ENCODE measurements at places on chromosomes 7 and 10.

- no peak for DNase-seq
Observed at GRCh38 chr7:44263326-44264082, 61.9 kb downstream of the CAMK2B start.

DNA sequence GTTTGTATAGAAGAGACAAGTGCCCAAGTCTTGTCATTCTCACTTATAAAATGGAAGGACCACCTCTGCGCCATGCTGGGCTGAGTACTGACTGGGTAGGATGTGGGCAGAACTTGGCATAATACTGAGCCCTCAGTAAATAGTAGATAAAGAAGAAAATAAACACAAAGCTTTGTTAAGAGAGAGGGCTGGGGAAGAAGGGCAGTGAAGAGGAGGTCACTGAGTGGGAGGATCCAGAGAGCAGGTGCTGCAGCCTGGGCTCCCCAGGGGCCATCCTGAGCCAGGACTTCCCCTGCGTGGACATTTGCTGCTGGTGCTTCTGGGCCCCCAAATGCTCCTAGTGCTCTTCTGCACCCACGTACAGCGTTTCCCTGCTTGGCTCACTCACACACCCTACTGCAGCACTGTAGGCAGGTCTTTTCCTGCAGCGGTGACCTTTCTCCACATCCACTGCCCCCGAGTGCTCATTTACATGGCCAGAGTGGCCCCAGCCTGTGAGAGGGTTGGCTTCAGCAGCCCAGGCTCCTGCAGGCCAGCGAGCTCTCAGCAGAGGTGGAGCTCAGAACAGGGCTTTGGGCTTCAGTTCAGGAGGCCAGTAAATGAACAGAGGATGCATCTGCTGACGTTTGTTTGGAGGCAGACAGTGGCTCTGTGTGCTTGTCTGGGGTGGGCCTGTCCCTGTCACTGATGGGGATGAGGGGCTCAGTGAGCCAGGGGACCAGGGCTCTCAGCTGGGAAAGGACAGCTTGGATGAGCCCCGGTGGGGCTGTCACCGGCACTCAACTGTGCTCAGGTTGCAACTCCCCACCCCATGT, 164.6 kb downstream of the ADARB2 start:
- DNase-seq = no peak

GRCh38 chr10:51273574-51273973, 199.3 kb downstream of the PRKG1 start:
- no peak for DNase-seq

GRCh38 chr10:6713716-6714115, 133.6 kb upstream of the PRKCQ start:
- no peak for DNase-seq

DNA sequence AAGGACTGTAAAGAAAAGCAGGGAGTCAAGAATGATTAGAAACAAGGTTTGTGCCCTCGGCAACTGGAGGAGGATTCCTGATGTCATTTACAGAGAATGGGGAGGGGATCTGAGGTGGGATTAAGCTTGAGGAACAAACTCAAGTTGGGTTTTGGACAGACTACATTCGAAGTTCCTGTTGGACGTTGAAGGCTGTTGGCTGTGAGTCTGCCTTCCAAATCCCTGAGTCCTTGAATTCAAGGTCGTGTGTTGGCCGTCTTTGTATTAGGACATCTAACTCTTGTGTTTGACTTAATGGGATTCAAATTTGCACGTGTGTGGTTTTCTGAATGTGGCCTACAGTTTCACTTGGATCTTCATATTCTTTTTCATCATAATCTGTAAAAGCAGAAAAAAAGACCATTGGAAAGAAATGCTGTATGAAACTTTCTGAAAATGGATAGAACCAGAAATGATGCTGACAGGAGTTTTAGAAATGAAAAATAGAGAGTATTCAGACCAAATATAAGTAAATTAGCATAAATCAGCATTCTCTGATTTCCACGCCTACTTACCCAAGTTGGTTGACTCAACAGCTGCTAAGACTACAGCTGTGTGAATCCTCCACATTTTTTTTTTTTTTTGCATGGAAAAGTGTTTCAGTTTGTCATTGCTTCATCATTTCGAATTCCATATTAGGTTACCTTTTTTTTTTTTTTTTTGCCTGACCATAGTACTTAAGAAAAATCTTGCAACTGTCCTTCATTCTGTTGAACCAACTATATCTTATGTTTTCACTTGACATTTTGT, 94.8 kb downstream of the KIAA1217 start:
- no peak for DNase-seq

- no peak for DNase-seq
Observed at GRCh38 chr10:122089311-122090017, 100.5 kb downstream of the TACC2 start.

GRCh38 chr7:41058986-41059741, 643.7 kb downstream of the INHBA start:
- DNase-seq = no peak

DNA sequence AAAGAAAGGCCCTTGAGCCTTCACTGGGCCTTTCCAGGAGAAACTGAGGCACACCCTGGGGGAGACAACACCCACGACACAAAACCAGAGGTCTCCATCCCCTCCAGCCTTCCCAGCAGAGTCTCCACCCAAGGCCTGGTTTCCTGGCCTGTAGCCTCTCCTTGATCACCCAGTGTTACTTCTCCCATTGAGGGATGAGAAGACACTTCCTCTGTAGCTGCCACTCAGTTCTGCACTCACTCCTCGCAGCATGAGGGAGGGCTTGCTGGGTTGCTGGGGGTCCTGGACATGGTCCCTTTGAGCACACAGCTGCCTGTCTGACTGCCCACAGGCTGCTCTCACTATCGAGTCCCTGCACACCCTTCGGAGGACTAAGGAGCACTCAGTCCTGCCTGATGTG, 438.1 kb upstream of the FOXK1 start:
- DNase-seq = no peak

GRCh38 chr10:994836-995558, 6.8 kb downstream of the GTPBP4 start:
- no peak for DNase-seq

GRCh38 chr7:109873296-109873695, 1217.6 kb upstream of the LRRN3 start:
- DNase-seq = no peak

- no peak for DNase-seq
Observed at GRCh38 chr7:92517631-92518030, 10.7 kb downstream of the PEX1 start.

DNA sequence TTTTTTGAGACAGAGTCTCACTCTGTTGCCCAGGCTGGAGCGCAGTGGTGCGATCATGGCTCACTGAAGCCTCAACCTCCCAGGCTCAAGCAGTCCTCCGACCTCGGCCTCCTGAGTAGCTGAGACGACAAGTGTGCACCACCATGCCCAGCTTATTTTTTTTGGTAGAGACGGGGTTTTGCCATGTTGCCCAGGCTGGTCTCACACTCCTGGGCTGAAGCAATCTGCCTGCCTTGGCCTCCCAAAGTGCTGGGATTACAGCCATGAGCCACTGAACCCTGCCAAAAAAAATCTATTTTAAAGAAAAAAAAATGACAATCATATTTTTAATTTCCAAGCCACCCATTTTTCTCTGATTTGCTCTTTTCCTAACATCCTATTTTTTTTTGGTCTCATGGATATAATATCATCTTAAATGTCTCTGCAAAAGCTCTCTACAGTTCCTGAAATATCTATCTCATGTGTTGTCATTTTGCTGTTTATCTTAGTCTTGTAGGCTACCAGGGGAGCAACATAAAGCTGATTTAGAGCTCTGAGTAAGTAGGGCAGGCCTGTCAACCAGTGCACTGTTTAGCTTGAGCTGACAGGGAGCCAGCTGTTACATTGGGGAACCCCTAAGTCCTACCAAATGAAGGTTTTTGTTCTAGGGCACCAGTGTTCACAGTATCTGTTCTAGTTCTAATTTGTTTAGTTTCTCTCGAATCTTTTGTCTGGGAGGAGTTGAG, 29.9 kb upstream of the HBP1 start:
- no peak for DNase-seq

DNA sequence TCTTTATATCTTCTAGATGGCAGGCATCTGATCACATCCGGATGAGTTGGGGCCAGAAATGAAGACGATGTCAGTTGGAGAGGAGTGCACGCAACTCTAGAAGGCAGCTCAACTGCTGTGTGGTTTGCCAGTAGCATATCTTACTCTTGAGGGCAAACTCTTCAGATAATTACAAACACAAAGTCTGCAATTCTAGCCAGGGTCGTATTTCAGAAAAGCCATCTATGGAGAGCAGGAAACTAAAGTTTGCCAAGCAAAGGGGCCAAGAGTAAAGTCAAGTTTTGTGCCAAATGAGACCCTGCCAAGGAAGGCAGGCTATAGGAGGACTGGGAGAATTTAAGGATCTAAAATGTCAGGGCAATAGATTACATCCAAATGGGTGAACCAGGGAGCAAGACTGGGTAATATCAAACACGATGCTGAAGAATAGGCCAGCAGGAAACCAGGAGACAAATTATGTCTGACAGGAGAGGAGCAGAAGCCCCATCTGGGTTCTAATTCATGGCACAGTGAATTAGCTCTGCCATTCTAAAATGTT, 312.5 kb upstream of the SEMA3C start:
- no peak for DNase-seq

- no peak for DNase-seq
Observed at GRCh38 chr7:139697056-139697455, 80.7 kb downstream of the HIPK2 start.

GRCh38 chr10:16681521-16681920, 135.7 kb downstream of the RSU1 start:
- DNase-seq = no peak

DNA sequence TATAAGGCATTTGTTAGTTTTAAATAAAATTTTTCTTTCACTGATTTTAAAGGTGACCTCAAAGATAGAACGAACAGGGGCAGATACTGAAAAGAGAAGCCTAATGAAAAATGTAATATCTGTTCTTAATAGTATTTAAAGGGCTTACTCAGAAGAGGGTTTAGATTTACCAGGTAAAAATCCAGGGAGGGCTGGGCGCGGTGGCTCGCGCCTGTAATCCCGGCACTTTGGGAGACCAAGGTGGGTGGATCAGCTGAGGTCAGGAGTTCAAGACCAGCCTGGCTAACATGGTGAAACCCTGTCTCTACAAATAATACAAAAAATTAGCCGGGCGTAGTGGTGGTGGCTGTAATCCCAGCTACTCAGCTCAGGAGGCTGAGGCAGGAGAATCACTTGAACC, 108.3 kb upstream of the CNTNAP2 start:
- DNase-seq = no peak
